ENCODE measurements at places on chromosomes 4 and X. TPM values are rescaled to one million over a fixed set of nuclear protein-coding genes. Genes with fewer than 3 reads are reported as not detected.

DNA sequence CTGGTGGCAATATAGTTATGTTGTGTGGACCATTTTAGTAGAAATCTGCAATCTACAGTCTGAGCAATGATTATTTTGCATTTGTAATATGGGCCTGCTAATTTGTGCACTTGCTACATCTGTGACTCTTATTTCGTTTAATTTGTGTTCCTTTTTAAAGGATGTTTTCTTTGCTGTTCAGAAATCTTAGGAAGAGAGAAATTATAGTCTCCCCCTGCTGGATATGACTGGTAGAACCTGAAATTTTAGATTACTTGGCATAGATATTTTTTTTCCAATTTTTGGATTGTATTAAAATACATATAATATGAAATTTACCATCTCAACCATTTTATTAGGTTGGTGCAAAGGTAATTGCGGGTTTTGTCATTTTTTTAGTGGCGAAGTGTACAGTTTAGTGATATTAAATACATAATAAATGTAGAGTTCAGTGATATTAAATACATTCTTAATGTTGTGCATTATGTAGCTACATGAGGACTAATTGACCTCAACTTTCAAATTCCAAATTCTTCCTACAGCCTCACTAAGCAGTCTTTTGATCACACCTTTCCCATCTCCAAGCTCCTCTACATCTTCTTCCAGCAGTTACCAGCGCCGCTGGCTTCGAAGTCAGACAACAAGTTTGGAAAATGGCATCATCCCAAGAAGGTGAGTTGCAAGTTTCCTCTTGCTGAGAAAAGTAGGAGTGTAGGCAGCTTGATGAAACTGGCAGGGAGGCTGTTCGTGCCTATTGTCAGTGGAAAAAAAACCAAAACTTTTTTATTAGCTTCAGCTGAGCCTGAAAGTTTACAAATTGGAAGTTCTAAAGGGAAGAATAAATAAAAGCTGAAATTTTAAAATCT lies 82.2 kb downstream of the FNIP2 start:
- DNase-seq: no peak

The TSC22D3 gene
- total RNA-seq: 44.9 TPM

- no peak for DNase-seq
Measured at GRCh38 chr4:107261241-107261874, 225.2 kb upstream of the DKK2 start.

The MAGEA2 gene
- total RNA-seq: not detected

- DNase-seq: no peak
Measured at GRCh38 chr4:23516716-23517115, 373.1 kb downstream of the PPARGC1A start.

The ASMT gene
- total RNA-seq: 0.28 TPM

GRCh38 chr4:173794662-173795061 lies 264.6 kb upstream of the HAND2 start:
- no peak for DNase-seq

DNA sequence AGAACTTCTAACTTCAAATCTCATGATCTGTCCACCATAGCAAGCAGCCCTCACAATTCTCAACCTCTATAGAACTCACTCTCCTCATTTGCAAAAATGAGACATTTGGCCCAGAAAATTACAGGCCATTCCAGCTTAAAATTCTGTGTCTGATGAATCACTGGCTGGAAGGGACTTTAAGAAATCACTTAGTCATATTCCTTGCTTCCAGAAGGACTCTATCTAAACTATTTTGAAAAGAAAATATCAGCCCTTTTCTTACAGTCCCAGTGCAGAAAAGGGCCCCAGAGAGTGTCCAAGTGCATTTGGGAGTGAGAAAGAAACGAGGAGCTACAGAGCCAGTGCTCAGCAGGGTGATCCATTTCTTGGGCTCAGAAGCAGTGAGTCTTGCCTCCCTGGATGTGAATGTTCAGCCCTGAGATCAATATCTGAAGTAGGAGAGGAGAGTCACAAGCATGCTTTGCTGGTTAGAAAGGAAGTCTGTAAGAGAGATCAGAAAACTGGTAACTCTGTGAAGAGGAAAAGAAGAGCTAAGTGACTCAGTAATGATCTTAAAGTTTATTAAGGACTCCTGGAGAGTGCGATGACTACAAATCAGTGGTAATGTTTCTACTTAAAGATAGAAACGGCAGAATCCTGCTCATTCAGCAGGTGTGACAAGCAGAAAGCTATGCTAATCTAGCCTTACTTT lies 139.8 kb downstream of the PALLD start:
- no peak for DNase-seq

The ODAM gene
- total RNA-seq: not detected

DNA sequence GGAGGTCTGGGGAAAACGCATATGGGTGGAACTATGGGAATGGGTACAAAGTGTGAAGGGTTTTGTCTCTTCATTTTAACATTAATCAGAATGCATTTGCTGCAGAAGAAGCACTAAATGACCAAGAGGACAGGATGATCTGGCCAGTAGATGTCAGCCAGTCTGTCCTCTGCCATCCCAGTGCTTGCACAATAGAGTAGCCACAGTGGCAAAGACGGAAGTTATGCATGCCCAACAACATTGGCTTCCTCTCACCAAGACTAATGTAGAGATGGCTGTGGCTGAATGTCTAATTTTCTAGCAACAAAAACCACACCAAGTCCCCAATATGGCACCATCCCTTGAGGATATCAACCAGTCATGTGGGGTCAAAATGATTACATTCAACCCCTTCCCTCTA lies 45.0 kb upstream of the ARHGEF6 start:
- no peak for DNase-seq

DNA sequence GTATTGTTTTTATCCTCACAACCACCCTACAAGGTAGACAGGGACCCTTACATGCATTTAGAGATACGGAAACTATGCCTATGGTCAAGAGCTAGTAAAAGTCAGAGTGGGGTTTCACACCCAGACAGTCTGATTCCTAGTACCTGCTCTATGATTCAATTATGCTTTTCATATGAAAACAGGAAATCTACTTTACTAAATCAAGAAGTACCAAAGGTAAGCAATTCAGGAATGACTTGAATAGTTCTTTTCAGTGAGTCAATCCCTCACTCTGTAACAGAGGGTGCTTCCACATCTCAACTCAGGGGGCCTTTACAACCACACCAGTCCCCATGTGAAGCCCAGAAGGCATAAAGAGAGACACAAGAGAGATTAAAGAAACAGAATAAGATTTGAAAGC lies 191.4 kb downstream of the PPP3CA start:
- DNase-seq: no peak

The PROM1 gene
- total RNA-seq: 43.0 TPM

- no peak for DNase-seq
Measured at GRCh38 chrX:1521459-1521956, 15.5 kb downstream of the P2RY8 start.

The FANCB gene
- total RNA-seq: 17.7 TPM

DNA sequence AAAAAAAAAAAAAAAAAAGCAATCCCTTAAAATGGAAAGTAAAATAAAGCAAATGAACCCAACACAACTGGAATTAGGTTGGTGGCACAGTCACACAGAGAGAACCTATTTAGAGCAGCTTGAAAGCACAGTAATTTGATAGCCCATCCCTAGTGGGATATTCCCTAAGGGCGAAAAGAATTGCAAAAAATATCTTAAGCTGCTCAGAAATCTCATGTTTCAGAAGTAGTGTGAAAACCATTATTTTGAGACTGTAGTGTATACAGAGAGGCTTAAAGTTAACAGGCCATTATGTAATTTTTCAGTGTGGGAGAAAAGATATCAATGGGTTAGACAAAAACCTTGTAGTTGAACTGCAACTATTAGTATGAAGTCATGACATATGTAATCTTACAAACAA lies 40.0 kb upstream of the DHX15 start:
- no peak for DNase-seq

The GK gene
- 4.4 TPM for total RNA-seq

GRCh38 chr4:122959981-122960610 lies 37.7 kb upstream of the NUDT6 start:
- no peak for DNase-seq

GRCh38 chrX:54043541-54044125 lies 640 bp downstream of the PHF8 start:
- peak; percentile 77 for DNase-seq

The TSPAN6 gene
- 205 TPM for total RNA-seq

The F9 gene
- total RNA-seq: not detected

DNA sequence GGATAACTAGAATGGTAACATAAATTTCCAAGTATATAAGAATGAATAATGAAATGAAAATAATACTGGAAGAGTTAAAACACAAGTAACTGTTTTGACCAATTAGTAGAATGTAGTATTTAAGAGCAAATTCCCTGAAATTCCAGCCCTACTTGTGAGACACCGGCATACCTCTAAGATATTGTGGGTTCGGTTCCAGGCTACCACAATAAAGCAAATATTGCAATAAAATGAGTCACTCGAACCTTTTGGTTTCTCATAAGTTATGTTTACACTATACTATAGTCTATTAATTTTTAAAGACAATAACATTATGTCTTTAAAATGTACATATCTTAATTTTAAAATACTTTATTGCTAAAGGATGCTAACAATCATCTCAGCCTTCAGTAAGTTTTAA lies 15.2 kb upstream of the IQCM start:
- no peak for DNase-seq

GRCh38 chrX:119015407-119016237 lies 41.2 kb downstream of the LONRF3 start:
- no peak for DNase-seq

The CCDC110 gene
- 2.0 TPM for total RNA-seq

DNA sequence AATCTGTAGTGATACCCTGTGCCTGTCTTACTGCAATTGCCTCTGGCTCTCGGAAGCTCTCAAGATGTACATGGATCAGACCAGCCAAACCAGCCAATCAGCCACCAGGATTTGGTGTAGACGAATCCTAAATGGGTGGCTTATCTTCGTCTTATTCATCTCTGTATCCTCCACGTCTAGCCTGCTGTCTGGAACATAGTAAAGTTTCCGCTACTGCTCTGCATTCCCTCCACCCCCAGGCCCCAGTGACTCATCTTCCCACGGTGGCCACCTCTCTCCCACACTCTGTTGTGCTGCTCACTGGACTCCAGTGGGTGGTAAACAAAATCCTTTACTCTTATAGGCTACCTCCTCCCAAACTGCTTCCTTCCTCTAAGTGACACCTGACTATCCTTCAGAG lies 37.8 kb downstream of the SEPTIN6 start:
- no peak for DNase-seq

GRCh38 chrX:7647831-7648230 lies 195.1 kb upstream of the VCX start:
- DNase-seq: peak; percentile 32

DNA sequence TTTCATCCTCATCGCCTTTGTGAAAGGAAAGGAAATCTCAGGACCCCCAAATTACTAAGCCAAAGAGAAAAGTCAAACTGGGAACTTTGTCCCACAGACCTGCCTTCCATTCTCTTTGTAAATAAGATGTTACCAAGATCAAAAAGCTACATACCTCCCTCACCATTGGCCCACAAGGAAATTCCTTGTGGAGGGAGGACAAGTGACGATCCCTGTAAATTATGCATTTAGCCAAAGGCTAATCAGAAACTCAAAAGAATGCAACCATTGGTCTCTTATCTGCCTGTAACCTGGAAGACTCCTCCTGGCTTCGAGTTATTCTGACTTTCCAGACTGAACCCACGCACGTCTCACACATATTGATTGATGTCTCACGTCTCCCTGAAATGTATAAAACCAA lies 70.3 kb downstream of the SHOX start:
- DNase-seq: no peak

GRCh38 chrX:149487292-149487691 lies 17.8 kb downstream of the IDS start:
- DNase-seq: no peak

- DNase-seq: no peak
Measured at GRCh38 chr4:16883806-16884205, 14.6 kb downstream of the LDB2 start.

GRCh38 chrX:24306440-24306839 lies 7.4 kb downstream of the SUPT20HL2 start:
- peak; percentile 68 for DNase-seq

GRCh38 chr4:67521506-67521905 lies 23.8 kb downstream of the CENPC start:
- no peak for DNase-seq

- no peak for DNase-seq
Measured at GRCh38 chr4:75325318-75325979, 188.8 kb downstream of the RCHY1 start.

GRCh38 chr4:129623233-129623875 lies 527.4 kb downstream of the C4orf33 start:
- DNase-seq: no peak

- DNase-seq: no peak
Measured at GRCh38 chr4:152815078-152815477, 35.3 kb downstream of the ARFIP1 start.

The WDR1 gene
- total RNA-seq: 83.1 TPM

GRCh38 chr4:84401701-84402306 lies 97.3 kb downstream of the NKX6-1 start:
- no peak for DNase-seq

- no peak for DNase-seq
Measured at GRCh38 chr4:147830987-147831386, 99.1 kb downstream of the ARHGAP10 start.

The DHRSX gene
- total RNA-seq: 25.6 TPM

DNA sequence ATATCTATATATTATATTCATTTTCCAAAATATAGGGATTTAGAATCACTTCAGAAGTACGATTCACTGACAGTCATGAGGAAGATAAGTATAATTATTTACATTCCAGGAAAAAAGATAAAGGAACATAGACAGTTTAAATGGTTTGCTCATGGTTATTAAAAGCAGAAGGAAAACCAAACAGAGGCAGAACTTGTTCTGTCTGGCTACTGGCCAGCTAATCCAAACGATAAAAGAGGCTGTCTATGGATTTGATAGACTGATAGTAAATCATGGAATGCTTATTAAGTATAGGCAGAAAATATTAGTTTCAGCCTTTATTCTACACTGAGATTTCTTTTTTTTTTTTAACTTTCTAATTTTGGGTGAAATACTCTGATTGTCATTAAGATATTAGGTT lies 50.2 kb downstream of the RPGR start:
- DNase-seq: no peak

DNA sequence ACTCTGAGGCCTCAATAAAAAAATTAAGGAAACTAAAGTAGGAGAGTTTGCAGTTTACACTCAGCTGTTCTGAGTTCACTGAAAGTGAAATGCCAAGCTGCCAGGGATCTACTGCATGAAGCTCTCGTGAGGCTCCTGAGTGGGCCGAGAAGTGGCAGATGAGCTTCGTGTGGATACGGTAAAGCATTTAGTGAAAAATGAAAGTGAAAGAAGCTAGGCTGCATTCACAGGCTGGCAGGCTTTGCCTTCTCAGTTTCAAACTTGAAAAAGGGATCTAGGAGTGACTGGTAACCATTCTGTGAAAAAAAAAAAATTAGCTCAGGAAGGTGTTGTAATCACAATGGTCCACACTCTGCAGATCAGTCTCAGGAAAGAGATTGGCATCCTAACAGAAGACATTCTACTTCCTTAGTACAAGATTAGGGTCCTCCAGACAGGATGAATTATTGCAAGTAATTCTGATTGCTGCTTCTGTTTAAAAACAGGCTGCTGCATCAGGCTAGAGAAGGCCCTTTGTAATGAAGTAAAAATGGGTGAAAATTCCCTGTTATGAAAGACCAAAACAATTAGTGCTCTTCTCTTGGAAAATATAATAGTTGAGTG lies 679.9 kb downstream of the RPA4 start:
- DNase-seq: no peak

The PPBP gene
- total RNA-seq: not detected

Measured in neural progenitor cell (in vitro differentiated cells).